Activated naive CD8-positive, alpha-beta T cell treated with anti-CD3 and anti-CD28 coated beads for 36 hours (primary cell): ENCODE measurements at places on chromosomes 11 and 22.

- DNase-seq: no peak
These were observed 19.0 kb upstream of the CCDC134 start for GRCh38 chr22:41781507-41781906.

DNA sequence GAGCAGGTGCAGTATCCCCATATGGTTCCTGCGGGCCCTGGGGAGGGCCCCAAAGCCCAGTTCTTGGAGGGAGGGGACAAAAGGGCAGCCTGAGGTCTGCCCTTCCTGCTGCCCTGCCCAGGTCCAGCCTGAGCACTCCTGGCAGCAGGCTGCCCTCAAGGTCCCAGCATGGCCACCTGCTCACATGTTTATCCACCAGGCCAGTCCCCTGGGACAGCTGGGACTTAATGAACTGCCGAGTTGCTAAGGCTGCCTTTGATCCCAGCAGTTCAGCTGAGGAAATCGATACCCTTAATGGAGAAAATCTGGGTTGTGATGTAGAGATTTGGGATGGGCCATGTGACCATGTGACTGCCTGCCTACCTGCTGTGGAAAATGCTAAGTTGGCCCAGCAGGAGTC is 146.2 kb downstream of the TRIM29 start:
- no peak for DNase-seq

- DNase-seq: peak; percentile 27
These were observed 734 bp downstream of the SNU13 start for GRCh38 chr22:41687901-41688364.

GRCh38 chr11:65880844-65881421 is 1.3 kb downstream of the CTSW start:
- no peak for DNase-seq

- peak; percentile 57 for DNase-seq
These were observed 72.8 kb upstream of the KCNQ1OT1 start for GRCh38 chr11:2772544-2773031.

GRCh38 chr11:15179167-15179566 is 64.4 kb downstream of the INSC start:
- no peak for DNase-seq

DNA sequence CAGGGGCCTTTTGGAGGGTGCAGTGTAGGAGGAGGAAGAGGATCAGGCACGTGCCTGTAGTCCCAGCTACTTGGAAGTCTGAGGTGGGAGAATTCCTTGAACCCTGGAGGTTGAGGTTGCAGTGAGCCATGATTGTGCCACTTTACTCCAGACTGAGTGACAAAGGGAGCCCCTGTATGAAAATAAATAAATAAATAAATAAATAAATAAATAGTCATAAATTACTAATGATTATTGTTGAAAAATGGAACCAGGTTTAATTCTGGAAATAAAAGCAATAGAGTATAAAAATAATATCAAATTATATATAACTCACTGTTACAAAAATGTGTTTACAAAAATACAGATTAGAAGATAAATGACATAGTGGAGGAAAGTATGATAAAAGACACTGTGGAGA is 37.9 kb downstream of the GRIA4 start:
- no peak for DNase-seq

- no peak for DNase-seq
These were observed 74.7 kb upstream of the CD44 start for GRCh38 chr11:35064114-35064800.
